ENCODE measurements at places on chromosomes 16 and 17.

GRCh38 chr17:54882950-54883349 is 17.7 kb upstream of the TOM1L1 start:
- DNase-seq = no peak

GRCh38 chr17:31845291-31845690 is 13.8 kb downstream of the COPRS start:
- no peak for DNase-seq

DNA sequence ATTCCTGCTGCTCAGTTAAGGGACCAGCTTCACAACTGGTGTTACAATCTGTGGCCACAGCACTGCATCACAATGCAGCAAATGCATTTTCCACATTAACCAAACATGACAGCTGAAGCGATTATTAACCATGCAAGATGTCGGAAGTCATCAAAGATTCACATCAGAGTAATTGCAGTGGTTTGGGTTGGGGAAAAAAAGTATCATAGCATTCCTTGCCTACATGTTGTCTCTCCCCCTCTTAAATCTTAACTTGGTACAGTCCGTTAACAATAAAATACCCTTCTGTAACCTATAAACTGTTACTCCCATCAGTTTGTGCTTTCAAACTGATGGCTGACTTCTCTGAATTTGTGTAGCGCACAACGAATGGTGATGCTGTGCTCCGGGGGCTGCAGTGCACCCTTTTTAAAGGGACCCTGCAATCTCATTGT is 51.6 kb downstream of the NUP93 start:
- no peak for DNase-seq

GRCh38 chr17:40529991-40530390 is 28.6 kb upstream of the TNS4 start:
- DNase-seq = no peak

DNA sequence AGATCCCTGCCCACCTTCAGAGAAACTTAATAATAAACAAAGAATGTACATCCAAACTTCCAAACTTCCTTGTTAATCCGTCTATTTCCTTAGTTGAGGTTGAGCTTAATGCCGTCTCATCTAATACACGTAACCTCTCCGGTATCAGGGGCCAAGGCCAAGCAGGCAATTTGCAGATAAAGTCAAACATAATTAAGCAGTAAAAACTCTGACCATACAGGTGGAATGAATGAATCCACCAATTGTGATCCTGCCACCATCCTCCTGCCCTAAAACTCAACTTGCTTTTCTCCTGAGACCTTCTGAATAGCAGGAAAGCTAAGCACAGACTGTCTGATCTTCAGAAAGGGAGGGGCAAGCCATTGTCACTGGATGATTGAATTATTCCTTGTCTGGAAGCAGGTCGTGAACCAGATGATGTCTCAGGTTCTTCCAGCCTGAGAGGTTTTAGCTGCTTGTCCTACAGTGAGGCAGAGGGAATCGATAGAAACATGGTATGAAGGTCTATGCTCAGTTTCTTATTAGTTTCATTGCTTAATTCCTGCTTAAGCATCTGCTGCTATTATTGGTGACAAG is 1111.8 kb upstream of the EEF2KMT start:
- no peak for DNase-seq

Data from fibroblast of skin of left biceps (primary cell).